ENCODE measurements at places on chromosomes 7 and 10. TPM values are rescaled to one million over a fixed set of nuclear protein-coding genes. Genes with fewer than 3 reads are reported as not detected.

Gene MUC12
- 0.22 TPM for polyA plus RNA-seq

Gene TRIL
- polyA plus RNA-seq: 70.2 TPM

Gene FLNC
- polyA plus RNA-seq: 17.8 TPM

Gene PLXDC2
- polyA plus RNA-seq: 33.2 TPM

Gene SLC25A40
- 37.4 TPM for polyA plus RNA-seq

Data from renal cortex interstitium (tissue), 15 donors.